Activated gamma-delta T cell treated with anti-CD3 and anti-CD28 coated beads, Interleukin-2, amount 50 U/mL, for 16 hours (primary cell): ENCODE measurements at places on chromosomes 7 and 10.

- no peak for DNase-seq
These were observed 9.1 kb downstream of the RPA3 start for GRCh38 chr7:7709291-7709690.

DNA sequence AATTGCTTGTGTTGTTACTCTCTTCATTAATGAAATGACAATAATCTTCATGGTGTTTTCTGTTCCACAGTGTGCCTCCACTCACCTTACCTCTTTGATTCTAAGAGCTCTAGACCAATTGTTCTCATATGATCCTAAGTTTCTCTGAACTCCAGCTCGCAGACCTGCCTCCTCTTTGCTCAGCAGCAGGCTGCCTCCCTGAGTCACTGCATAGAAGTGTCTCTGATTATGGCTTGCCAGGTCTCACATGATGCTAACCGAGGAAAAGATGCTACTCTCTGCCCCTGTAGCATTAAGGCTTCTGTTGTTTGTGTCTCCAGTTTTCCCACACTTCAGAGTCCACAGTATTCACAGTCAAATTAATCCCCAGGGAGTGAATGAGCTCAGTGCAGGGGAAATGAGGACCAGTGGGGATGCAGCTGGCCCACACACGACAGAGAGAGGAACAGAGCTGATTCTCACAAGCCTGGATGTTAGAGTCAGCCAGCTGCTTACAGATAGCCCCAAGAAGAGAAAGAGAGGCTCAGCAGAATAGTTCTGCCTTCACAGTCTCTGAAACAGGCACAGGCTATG is 145.9 kb upstream of the EGR2 start:
- DNase-seq, result no peak

GRCh38 chr7:126150278-126150958 is 1102.3 kb downstream of the GRM8 start:
- no peak for DNase-seq

DNA sequence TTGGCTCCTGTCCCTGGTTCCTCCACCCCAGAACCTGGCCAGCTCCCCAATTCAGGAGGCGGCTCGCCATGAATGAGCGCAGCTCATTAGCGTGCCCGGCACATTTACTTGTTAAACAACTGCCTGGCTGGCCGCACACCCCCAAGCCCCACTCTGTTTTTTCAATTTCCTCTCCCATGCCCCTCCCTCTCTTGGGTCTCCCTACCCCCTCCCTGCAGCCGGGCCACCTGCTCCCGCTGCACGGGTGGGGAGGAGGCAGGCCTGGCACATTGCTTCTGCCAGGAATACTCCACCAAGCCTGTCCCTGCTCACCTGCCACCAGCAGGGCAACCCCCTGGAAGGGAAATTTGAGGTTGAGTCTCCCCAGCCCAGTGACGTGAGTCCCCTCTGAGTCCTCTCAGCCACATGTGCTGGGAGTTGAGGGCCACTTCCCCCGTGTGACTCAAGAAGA is 2.5 kb upstream of the SLIT1 start:
- no peak for DNase-seq

DNA sequence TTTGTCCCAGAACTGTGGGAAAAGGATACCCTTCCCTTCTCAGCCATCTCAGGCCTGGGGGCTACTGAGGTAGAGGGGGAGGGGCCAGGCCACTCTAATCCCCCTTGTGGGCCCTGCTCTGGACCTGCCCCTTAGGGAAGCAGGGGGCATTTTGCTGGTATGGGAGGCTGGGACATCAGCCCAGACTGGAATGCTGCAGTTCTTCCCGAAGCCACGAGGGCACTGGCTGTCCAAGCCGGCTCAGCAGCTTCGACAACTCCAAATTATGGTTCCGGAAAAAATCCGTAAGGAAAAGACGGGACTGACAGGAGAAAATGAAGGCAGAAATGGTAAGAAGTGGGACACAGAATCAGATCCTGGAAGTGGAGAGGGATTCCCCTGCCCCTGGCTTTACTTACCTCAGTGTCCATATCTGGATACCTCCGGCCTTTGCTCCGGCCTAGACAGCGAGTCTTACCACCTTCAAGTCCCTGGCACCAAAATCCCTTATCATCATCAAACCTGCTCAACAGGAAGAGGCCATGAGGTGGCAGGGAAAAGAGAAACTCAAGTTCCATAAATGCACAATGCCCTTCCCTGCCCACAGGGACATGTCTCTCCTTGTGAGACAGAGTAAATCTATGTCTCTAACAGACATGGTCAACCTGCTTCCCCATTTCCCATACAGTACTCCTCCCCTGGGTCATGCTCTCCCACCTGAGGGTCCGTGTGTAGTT is 9.0 kb downstream of the NDST2 start:
- no peak for DNase-seq
